ENCODE measurements at places on chromosomes 2 and 18.

GRCh38 chr18:48858676-48859075, 92.1 kb downstream of the SMAD7 start:
- no peak for DNase-seq

- no peak for DNase-seq
These were observed 286.1 kb downstream of the SOX11 start for GRCh38 chr2:5978131-5978751.

DNA sequence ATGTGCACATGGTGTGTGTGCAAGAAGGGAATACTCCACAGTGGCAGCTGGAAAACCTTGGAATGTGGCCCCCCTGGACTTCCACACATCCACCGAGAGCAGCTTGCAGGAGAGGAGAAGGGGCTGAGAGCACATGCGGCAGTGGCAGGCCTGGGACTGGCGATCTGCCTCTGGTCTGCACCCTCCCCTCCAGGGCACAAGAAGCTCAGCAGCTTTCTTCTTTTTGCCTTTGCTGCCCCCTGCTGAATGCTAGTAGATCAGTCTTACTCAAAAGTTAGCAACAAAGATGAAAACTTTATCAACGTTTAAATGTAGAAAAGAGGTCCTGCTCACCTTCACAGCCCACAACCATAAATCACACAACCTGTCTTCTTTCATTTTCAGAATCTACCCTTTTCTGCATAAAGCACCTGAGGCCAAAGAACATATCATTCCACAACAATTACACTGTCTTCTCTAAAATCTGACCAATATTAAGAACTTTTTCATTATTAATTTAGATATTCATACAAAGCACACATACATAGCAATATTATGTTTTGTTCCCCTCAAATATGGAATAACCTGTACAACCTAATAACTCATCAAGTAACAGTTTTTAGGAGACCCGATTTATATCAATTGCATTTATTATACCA, 34.6 kb downstream of the TGFBRAP1 start:
- DNase-seq = no peak

DNA sequence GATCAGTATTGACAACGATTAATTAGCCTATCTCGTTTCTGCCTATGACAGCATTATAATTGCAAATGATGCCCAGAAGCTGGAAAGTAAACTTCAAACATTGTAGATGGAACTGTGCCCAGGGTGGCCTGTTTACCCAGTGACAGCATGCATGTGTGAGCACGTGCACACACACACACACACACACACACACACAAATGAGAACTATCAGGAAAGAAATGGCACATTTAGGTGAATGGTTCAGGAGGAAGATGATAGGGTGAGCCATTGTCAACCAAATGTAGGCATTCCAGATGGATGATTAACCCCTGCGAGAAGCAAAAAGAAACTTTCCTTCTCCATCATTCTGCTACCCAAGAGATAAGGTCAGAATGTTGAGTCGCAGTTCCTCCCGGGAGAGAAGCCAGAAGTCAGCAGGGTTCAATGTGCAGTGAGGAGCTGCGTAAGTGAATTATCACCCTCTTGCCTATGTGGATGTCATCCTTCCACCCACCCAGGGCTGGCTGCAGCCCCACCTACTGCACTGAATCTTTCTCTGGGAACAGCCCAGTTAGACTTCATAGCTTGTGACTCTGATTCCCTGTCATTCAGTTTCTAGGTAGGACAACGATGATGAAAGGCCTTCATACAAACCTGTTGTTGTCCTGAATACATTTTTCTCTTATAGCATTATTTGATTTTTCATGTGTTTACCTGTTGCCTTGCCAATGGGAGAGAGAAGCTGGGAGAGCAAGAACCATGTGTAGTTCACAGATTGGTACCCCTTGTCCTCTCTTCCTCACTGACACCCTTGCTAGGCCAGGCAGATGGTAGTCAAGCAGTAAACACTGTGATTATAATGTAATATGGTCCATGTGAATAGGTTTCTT, 3.5 kb upstream of the APOB start:
- DNase-seq = no peak

DNA sequence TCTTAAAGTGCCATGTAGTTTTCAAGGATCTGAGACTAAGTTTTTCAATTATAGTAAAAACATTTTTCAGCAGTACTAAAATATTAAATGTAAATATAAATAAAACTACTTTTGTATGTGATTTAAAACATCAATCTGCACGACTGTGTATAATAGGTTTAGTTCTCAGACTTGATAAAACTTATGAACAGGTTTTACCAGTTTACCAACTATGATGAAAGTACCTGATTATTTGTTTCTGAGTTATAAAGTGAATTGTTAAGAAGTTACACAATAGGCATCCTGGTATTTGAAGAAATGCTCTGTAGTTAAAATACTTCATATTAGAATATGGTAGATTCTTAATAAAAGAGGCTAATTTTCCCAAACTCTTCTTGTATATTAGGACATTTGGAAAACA, 14.8 kb downstream of the RELCH start:
- no peak for DNase-seq

- DNase-seq = no peak
These were observed 523.5 kb downstream of the LRRTM4 start for GRCh38 chr2:76998704-76999103.
